ENCODE measurements at places on chromosomes 12 and 14. TPM values are rescaled to one million over a fixed set of nuclear protein-coding genes. Genes with fewer than 3 reads are reported as not detected.

DNA sequence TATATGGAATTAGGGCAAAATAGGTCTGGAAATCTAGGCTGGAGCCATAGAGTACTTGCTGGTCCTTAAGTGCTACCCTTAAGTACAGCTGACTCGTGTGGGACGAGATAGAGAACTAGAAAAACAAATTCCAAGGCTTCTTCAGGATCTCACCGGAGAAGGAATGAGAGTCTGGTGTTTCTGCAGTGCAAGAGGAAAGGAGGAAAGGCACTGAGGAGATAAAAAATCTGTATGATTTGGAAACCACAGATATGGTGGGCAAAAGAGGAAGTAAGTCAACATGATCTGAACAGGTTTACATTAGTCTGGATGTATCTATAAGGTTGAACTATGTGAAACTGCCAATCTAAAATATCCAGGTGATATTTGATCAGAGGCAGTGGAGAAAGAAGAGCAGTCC lies 134.4 kb upstream of the SOX5 start:
- DNase-seq, result no peak

The IFNG gene
- not detected for total RNA-seq

- DNase-seq, result no peak
Observed at GRCh38 chr12:65490250-65490649, 211.8 kb downstream of the MSRB3 start.

DNA sequence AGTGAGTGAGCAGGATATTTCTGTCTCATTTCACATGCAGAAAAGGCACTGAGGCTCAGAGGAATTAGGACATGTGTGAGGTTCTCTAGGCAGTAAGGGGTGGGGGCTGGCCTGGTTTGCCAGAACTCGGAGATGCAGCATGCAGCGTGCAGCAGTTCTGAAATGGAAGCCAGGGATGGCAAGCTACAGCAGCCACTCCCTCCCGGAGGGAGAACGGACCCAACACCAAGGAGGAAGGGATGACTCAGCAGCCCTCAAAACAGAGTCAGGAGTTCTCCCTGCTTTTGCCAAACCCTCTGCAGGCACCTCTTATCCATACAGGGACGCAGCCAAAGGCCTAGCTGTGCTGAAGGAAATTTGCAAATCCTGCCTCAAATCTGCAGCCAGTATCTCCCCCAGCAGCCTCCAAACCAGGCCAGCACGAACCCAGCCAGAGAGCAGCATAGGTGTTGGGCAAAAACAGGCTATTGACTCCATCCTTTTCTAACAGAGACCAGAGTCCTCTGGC lies 10.3 kb upstream of the SERPINA3 start:
- DNase-seq, result peak; percentile 91

GRCh38 chr14:71549421-71550050 lies 382.7 kb upstream of the RGS6 start:
- DNase-seq, result no peak

DNA sequence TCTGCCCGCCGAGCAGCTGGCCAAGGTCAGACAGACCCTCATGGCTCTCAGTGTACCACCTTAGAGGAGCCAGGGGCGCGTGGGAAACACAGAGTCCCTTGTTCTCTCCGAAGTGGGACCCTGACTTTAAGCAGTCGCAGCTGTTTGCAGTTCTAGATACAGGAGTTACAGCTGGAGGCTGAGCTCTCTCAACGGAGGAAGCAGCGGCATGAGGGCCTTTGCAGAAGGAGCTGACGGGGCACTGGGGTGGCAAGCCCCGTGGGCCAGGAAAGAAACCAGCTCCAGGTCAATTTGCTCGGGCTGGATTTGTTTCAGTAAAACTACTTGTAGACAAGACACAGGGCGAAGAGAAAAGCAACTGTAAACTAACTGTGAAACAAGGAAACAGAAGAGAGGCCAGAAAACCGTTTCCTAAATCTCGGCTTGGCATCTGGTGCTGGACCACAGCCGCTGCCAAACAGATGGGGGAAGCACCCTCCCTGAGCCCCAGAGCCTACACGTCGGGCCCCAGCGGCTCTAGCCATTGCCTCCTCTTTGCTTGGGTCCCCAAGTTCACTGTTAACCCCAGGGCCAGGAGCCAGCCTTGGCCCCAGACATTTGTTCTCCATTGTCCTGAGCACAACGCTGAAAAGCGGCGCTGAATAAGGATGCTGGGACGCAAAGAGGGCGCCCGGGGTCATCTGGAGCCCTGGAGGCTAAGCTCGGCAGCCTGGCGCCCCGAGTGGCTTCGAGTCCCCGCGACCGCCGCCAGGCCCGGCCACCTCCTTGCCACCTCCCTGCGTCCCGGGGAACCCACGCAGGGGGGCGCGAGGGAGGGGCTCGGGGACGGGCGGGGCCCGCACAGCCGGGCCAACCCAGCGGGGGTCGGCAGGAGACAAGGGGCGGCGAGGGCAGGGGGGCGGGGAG lies 914 bp upstream of the PACS2 start:
- peak; percentile 92 for DNase-seq

GRCh38 chr14:66043921-66044320 lies 442.2 kb upstream of the CCDC196 start:
- no peak for DNase-seq

DNA sequence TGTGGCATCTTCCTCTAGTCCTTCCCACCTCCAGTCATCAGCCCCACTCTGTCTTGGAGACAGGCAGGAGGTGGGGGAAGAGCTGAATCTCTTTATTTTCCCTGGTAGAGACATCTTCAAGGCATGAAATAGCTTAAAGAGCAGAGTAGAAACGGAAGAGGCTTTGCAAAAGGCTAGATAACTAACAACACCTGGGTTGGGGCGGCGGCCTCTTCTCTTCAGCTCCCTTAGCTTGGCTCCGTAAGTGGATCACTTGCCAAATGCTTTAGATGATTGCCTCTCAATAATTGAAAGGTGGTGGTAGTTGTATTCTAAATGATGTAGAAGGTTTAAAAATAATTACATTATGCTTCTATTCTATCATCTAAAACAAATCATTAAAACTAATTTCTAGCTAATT lies 36.1 kb downstream of the SSPN start:
- no peak for DNase-seq

GRCh38 chr12:16285586-16285985 lies 8.1 kb upstream of the SLC15A5 start:
- no peak for DNase-seq

The SLC2A3 gene
- total RNA-seq, result 38.7 TPM

DNA sequence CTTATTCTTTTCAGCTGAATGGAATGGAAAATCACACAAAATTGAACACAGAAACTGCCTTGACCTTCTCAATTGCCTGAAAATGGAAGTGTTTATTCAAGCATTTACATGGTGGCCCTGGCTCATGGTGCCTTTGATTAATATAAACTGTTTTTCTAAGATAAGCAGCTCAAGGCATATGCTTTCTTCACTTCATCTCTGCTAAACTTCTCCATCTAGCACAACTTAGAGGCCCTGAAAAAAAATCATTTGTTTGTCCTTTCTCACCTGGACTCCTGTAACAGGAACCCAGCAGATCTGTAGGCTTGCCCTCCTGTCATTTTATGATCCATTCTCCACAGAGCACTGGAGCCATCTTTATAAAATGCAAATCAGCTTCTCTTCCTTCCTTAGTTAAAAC lies 117.5 kb upstream of the KRR1 start:
- DNase-seq, result no peak

- no peak for DNase-seq
Observed at GRCh38 chr12:79895071-79895470, 39.8 kb downstream of the PPP1R12A start.

DNA sequence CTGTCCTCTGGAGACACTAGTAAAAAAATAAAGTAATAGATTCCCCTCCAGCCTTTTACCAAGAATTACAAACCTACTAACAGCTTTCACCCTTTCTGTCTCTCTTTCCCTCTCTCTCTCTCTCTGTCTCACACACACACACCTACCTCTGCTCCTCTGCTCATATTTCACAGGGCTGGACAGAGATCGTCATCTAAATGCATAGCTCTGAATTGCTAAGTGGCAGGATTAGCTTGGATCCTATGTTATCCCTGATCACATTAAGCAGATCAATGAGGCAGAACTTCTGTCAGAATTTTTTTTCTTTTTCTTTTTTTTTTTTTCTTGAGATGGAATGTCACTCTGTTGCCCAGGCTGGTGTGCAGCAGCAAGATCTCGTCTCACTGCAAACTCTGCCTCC lies 22.9 kb downstream of the VCPKMT start:
- no peak for DNase-seq

DNA sequence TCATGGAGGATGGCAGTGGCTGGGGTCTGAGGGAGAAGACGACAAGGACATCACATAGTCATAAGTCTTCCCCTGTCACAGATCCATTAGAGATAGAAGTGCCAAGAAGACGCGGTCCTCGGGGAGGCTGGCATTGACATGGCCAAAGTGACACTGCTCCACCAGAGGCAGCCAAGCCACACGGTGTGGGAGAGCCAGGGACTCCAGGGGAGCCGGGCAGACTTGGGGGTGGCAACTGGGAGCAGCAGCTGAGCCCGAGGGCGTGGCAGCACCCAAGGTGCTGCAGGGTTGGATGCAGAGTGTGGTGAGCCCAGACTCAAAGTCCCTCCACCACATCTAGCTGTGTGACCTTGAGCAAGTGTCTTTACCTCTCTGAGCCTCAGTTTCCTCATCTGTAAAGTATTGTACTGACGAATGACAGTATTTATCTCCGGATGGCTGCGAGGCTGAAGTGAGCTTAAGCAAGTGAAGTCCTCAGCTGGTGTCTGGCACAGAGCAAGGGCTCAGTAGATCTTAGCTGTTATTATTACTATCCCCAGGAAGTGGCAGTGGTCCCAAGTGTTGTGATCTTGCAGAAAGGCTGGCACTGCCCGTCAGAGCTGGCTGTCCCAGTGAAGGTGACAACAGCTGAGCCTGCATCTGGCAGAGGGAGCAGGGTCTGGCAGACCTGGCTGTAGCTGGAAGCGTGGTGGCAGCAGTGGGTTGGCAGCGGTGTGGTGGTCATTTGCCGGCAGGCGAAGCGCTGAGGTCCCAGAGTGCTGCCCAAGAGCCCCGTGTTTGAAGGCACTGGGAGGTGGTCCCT lies 54.9 kb downstream of the ZNF664 start:
- DNase-seq, result no peak

The SRRM4 gene
- not detected for total RNA-seq

DNA sequence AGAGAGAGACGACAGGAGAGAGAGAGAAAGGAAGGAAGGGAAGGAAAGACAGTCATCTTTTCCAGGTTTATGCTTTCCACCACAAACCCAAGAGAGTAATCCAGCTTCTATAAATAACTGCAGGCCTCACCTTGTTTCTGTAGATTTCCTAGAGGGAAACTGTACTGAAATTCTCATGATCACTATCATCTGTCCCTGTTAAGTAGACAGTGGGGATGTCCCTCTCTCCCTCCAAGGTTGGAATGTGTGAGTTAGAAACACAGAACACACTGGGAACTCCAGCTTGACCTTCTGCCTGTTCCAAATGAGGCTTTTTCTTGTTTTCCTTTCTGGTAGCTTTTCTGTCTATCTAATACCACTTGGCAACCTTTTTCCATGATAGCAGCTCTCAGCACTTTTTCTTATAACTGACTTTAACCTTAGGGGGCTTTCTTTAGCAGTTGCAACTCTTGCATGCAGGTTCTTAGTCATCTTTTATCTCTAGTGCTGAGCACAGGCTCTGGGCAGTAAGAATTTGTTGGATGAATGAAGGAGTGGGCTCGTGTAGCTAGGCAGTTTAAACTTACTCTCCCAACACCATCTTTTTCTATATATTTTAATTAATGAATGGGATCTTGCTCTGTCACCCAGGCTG lies 22.8 kb upstream of the FBXO33 start:
- DNase-seq, result no peak

- no peak for DNase-seq
Observed at GRCh38 chr12:106358396-106359241, 1.1 kb downstream of the POLR3B start.

- DNase-seq, result no peak
Observed at GRCh38 chr12:111443086-111443485, 37.4 kb downstream of the SH2B3 start.

- DNase-seq, result no peak
Observed at GRCh38 chr12:107196681-107197080, 103.3 kb upstream of the CRY1 start.

- no peak for DNase-seq
Observed at GRCh38 chr14:103904493-103905107, 23.7 kb upstream of the TDRD9 start.

The SIX4 gene
- 0.38 TPM for total RNA-seq

DNA sequence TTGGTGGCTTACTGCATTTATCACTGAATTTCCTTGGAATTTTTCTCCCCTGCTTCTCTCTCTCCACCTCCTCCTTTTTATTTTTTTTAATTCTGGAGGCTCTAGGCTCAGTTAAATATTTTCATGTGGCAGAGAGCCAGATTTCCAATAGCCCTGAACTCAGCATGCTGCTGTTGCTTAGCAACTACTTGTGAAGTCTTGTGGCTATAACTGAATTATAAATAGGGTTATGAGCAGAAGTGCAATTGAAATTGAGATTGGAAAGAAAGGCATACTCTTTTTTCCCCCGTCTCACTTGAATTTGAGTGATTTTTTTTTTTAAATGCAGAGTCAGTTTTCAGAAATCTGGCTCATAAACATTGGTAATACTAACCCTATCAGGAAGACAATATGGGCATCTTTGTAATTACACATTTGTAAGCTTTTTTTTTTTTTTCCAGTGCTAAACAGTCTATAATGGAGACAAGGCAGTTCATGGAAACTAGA lies 38.3 kb downstream of the ATF7IP start:
- DNase-seq, result no peak

- DNase-seq, result no peak
Observed at GRCh38 chr14:95288672-95289322, 30.9 kb downstream of the CLMN start.

DNA sequence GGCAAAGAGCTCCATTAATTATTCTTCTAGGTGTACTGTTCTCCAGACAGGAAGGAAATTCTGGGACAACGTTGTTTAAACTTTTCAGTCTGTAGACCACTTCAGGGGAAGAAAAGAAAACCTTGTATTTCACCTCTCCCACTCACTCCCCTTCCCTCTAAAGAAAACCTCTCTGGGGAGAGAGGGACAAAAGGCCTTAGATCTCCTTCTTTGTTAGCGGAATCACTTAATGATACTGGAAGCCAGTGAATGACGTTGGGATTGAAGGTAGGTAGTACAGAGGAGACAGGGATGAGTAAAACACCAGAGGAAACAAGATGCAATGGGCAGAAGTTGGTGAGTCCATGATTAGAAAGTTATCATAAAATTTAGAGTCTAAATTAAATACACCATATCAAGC lies 38.7 kb upstream of the SGPP1 start:
- no peak for DNase-seq

The TTC9 gene
- 7.3 TPM for total RNA-seq

The DPY19L2 gene
- total RNA-seq, result 3.5 TPM

DNA sequence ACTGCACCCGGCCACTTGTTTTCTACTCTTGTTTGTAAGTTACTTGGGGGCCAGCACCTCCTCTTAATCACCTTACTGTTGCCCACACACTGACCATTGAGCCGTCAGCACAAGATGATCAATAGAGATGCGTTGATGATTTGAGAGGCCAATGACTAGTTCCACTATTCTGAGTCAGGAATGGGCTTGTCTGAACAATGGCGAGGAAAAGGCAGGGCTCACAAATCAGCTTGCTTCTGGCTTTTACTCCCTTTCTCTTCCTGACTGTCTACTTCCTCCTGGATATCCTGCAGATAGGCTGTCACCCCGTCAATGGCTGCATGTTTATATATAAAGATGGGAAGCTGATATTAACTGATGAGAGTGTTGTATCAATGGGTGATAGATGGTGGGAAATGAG lies 29.1 kb upstream of the HDAC7 start:
- no peak for DNase-seq
